Posterior vena cava (tissue), 2 donors: ENCODE measurements at places on chromosomes 5 and 9. TPM values are rescaled to one million over a fixed set of nuclear protein-coding genes. Genes with fewer than 3 reads are reported as not detected.

MYMK gene
- not detected for total RNA-seq

LHFPL2 gene
- 44.4 TPM for total RNA-seq

CAMK4 gene
- total RNA-seq = 0.69 TPM

C1QTNF3 gene
- total RNA-seq = 31.3 TPM
